Upper lobe of left lung (tissue), 6 donors: ENCODE measurements at places on chromosomes 7 and 10. TPM values are rescaled to one million over a fixed set of nuclear protein-coding genes. Genes with fewer than 3 reads are reported as not detected.

- H3K27me3 ChIP-seq, result no peaks in the 10 kb centered on the region
- H3K4me3 ChIP-seq, result no peak overlapping the region
- no peak overlapping the region for H3K27ac ChIP-seq
These were observed 88.1 kb upstream of the FAM3C start for GRCh38 chr7:121484089-121484763.

The PHYHIPL gene
- total RNA-seq, result not detected

DNA sequence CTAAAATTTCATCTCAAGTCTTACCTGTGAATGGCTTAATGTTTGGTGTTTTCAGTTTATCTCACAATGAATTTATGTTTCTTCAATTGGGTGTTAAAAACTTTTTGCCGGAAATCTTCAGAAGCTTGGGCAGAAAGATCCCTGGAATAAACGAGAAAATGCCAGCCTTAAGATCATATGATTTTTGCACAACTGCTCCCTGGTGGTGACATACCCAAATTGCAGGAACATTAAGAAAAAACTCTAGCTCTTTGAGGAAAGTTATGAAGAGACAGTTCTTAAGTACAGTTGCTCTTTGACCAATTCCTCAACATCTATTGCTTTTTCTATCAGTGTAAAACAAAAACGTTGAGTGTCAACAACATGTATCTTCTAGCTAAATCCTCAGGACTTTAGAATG, 48.2 kb upstream of the CREB5 start:
- DNase-seq, result no peak
- no peaks in the 10 kb centered on the region for H3K27me3 ChIP-seq
- H3K4me3 ChIP-seq, result no peak overlapping the region
- H3K36me3 ChIP-seq, result no peaks in the 10 kb centered on the region
- H3K27ac ChIP-seq, result no peak overlapping the region
- no peaks in the 10 kb centered on the region for H3K4me1 ChIP-seq

The SPRN gene
- not detected for total RNA-seq

DNA sequence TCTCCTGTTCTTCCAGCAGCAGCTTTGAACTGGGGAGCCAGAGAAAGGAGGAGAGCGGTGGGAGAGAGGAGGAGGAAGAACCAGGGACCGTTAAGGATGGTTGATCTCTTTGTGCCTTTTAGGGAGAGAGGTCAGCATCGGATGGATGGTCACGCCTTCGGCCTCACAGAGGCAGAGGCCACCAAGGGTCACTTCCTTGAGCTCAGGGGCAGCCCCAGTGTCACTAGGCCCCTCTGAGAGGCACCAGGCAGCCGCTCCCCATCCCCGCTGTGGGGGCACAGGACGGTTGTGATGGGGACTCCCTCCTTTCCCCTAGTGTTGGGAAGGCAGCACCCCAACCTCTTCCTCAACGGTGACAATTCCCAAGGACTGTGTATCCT, 121.4 kb downstream of the DNAJB6 start:
- no peaks in the 10 kb centered on the region for H3K4me1 ChIP-seq
- H3K4me3 ChIP-seq, result no peak overlapping the region
- no peak overlapping the region for H3K27ac ChIP-seq
- H3K27me3 ChIP-seq, result no peaks in the 10 kb centered on the region

DNA sequence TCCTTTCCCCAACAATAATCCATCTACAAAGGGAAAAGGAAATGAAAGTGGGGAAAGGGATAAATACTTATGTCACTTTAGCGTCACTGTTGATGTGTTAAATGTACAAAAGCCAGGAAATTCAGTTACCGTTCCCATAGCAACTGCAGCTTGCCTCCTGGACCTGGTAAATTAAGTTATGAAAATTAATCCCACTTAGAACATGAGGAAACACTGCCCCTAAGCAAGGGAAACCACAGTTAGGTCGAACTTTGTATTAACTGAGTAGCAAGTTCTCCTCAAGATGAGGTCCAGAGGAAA, 338.2 kb upstream of the AOAH start:
- no peaks in the 10 kb centered on the region for H3K36me3 ChIP-seq
- H3K4me1 ChIP-seq, result no peaks in the 10 kb centered on the region
- H3K27ac ChIP-seq, result no peak overlapping the region

- H3K4me1 ChIP-seq, result no peaks in the 10 kb centered on the region
- no peak for DNase-seq
- no peak overlapping the region for H3K4me3 ChIP-seq
- H3K27ac ChIP-seq, result no peak overlapping the region
- no peaks in the 10 kb centered on the region for H3K27me3 ChIP-seq
- H3K36me3 ChIP-seq, result no peaks in the 10 kb centered on the region
These were observed 24.1 kb upstream of the ZNRF2 start for GRCh38 chr7:30260246-30260768.

The AQP1 gene
- 1,228 TPM for total RNA-seq

DNA sequence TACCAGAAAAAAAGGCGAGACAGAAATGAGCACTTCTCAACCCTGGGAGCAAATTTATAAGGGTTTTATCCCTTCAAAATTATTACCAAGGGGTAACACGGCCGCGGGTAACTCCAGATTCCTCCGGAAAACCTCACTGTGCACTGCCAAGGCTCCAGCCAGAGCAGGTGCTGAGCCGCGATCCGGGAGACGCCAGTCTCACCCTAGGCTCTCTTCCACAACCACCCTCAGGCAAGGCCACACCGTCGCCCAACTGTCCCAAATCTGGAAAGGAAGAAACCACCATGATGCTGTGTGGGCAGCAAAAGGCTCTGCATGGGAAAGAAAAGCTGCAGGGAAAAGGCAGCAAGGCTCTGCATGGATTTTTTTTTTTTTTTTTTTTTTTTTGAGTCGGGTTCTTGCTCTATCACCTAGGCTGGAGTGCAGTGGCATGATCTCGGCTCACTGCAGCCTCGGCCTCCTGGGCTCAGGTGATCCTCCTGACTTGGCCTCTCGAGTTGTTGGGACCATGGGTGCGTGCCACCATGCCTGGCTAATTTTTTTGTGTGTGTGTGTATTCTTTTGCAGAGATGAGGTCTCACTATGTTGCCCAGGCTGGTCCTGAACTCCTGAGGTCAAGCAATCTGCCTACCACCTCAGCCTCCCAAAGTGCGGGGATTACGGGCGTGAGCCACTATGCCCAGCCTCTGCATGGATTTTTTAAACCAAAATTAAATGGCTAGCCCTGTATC, 39.0 kb downstream of the MAD1L1 start:
- H3K27ac ChIP-seq, result no peak overlapping the region
- H3K27me3 ChIP-seq, result no peaks in the 10 kb centered on the region
- peaks cover 5% of the 10 kb centered on the region for H3K4me1 ChIP-seq

The MEOX2 gene
- total RNA-seq, result 2.9 TPM

DNA sequence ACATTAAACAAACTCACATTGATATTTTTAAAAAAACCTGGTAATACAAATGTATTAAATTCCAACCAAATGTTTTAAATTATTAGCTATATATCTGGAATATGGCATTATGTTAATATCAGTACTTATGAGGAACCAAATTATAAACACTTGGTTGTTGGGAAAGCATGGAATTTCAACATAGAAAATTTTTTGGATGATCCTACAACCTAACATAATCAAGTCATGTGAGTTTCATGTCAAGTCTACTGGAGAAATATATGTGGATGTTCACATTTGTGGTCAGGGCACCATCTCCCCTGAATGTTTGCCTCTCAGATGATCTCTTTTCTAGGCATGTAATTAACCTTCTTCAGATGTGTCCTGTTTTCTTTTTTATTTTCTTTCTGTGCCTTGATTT, 5.2 kb upstream of the POT1 start:
- H3K4me1 ChIP-seq, result no peaks in the 10 kb centered on the region
- H3K27ac ChIP-seq, result no peak overlapping the region
- no peaks in the 10 kb centered on the region for H3K36me3 ChIP-seq
- no peak for DNase-seq

The RP9 gene
- total RNA-seq, result 15.1 TPM

The ZPBP gene
- total RNA-seq, result not detected

The GNGT1 gene
- not detected for total RNA-seq

- H3K36me3 ChIP-seq, result no peaks in the 10 kb centered on the region
- peaks cover 19% of the 10 kb centered on the region for H3K27me3 ChIP-seq
- H3K4me3 ChIP-seq, result no peak overlapping the region
These were observed 1.7 kb upstream of the IGFBP3 start for GRCh38 chr7:45922810-45923209.
